ENCODE measurements at places on chromosomes 11 and 22. TPM values are rescaled to one million over a fixed set of nuclear protein-coding genes. Genes with fewer than 3 reads are reported as not detected.

- DNase-seq: no peak
Observed at GRCh38 chr11:107731941-107732688, 20.3 kb upstream of the SLN start.

GRCh38 chr11:33899400-33900037 is 7.6 kb upstream of the LMO2 start:
- peak; percentile 90 for DNase-seq

DNA sequence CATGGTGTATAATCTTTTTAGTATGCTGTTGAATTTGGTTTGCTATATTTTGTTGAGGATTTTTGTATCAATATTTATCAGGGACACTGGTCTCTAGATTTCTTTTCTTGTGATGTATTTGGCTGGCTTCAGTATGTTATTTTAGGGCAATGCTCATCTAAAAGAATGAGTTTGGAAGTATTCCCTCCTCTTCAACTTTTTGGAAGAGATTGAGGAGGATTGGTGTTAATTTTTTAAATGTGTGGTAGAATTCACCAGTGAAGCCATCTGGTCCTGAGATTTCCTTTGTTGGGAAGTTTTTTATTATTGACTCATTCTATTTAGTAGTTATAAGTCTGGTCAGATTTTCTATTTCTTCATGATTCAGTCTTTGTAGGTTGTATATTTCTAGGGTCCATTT is 22.1 kb upstream of the SPATA19 start:
- DNase-seq: no peak

- DNase-seq: no peak
Observed at GRCh38 chr22:41939981-41940831, 6.7 kb downstream of the CENPM start.

The TYR gene
- 1.4 TPM for total RNA-seq

The TRPC6 gene
- 53.4 TPM for total RNA-seq

The PHF21A gene
- 38.8 TPM for total RNA-seq
